ENCODE measurements at places on chromosomes 2 and 18. TPM values are rescaled to one million over a fixed set of nuclear protein-coding genes. Genes with fewer than 3 reads are reported as not detected.

DNA sequence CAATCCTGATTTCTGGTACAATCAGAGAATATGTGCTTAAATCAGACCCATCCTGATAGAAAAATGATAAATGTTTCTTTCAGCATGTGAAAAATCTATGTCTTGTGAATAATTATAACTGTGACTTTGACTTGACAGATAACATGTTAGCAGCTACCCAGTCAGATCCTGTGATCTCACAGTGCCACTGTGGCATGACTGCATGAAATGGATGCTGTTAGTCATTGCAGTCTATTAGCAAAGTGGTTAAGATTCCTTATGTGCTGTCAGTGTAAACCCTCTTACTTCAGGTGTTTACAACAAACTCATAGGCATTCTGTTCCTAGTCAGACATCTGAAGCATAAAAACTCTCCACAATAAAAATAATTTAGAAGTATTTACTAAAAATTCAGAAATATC is 244.6 kb upstream of the RND3 start:
- DNase-seq, result no peak

- no peak for DNase-seq
Measured at GRCh38 chr2:42223855-42224268, 54.7 kb downstream of the EML4 start.

DNA sequence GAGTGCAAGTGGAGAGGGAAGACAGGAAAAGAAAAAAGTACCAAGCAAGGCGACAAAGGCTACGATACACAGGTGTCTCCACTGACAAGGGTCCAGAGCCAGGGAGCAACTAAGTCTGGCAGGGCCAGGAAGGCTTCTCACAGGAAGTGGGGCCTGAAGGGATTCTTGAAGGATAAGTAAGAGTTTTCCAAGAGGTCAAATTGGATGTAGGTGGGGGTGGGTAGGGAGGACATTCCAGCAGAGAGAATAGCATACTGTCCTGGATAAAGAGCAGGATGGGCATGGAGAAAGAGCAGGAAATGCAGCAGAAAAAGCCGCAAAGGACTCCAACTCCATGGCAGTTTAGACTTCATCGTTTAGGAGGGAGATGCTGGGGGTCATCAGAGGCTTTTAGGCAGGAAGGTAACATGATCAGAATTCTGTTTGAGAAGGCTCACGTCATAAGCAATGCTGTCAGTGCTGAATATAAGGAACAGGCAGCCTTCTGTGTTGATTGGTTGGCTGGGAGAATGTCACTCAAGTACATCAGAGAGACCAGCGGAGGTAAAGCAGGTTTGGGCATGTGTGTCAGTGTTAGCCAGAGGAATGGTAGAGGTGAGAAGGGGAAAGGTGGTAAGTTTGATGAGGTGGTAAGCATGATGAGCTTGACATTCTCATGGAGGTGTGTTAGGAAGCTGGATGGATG is 35.1 kb downstream of the ARHGAP25 start:
- DNase-seq, result no peak

GRCh38 chr2:66201242-66201641 is 233.7 kb upstream of the MEIS1 start:
- DNase-seq, result no peak

UGT1A4 gene
- polyA plus RNA-seq, result not detected

- DNase-seq, result no peak
Measured at GRCh38 chr2:25302758-25303375, 38.9 kb downstream of the DNMT3A start.

DNA sequence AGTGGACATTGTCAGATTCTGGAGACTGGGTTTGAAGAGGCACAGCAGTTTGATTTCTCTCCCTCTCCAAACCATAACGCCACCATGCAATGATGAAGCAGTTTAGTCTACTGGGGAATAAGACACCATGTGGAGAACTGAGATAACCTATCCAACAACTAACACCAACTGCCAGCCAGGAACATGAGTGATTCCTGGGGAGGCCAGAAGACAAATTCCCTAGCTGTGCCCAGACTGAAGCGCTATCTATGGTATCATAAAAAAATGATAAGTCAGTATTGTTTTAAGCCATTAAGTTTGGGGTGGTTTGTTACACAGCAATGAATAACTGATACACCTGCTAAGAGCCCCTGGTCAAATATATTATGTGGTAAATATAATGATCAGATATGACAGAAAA is 129.3 kb downstream of the EXOC6B start:
- no peak for DNase-seq

GRCh38 chr2:216214768-216215167 is 105.6 kb downstream of the XRCC5 start:
- DNase-seq, result no peak

GRCh38 chr18:7002107-7002506 is 115.5 kb downstream of the LAMA1 start:
- DNase-seq, result no peak

HAAO gene
- polyA plus RNA-seq, result 13.5 TPM

DNA sequence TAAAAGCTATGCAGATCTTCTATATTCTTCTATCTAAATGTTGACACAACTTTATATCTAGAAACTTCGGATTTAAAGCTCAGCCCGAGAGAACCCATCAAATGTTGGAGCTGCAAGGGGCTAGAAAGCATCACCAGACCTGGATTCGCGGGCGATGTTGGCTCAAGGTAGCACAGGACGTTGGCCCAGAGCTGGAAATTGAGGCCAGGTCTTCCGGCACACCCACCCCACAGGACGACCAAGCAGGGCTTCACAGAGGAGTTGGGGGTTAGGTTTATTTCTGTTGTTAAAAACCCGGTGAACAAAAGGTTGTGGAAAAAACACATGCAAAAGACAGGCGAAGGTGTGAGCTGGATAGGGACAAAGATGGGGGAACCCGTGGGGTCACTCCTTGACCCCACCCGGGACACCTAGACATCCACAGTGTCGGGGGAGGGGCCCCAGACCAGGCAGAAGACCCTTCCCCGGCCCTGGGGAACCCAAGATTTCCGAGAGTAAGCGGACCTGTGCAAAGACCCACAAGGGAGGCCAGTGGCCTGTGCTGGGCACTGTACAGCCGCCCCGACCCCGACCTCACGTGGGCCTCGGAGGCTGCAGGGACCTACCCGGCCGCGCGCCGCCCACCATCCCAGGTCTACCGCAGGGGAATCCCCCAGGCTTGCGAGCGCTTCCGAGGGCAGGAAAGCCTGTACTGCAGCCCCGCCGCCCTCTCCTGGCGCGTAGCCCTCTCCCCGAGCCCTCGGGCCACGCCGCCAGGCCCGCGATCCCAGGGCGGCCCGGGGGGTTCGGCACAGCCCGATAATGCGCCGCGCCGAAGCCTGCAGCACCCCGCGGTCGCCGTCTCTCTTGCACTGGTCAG is 1.8 kb upstream of the AGBL5 start:
- no peak for DNase-seq

HOXD8 gene
- polyA plus RNA-seq, result 46.0 TPM

ANKRD62 gene
- polyA plus RNA-seq, result not detected

TCF23 gene
- polyA plus RNA-seq, result 0.25 TPM

- DNase-seq, result no peak
Measured at GRCh38 chr18:37529863-37530262, 35.7 kb downstream of the CELF4 start.

MOB1A gene
- polyA plus RNA-seq, result 41.6 TPM

TTN gene
- polyA plus RNA-seq, result 423 TPM

DNA sequence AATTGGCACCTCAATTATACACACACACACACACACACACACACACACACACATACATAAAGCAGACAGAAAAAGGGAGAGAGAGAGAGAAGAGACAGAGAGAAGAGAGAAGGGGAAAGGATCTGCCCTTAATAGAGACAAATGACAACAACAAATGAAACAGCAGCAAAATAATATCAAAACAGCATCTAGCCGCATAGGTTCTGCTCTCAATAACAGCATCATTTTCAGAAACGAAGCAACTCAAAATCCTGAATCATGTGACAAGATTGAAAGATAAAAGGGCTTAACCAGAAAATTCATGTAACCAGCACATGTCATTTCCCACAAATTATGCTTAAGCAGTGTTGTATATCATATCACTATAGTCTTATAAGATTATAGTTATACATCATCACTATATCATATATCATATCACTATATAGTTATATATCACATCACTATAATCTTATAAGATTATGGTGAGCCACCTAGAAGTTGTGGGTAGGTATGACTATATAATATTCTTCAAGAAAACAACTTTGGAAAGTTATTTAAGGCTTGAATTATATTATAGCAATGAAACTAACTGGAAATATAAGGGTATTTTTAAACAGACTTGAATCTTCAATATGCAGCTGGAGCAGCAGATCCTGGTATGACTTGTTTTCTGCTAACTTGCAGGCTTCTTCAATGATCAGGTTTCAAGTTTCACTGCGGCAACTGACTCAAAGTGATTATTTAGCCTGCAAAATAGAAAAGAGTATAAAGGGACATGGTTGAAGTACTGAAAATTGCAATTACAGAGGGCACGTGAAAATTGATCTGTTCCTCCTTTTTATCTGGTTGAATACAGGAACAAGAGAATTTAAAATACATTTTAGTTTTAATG is 16.1 kb upstream of the VPS54 start:
- peak; percentile 17 for DNase-seq
